GM03348 (cell line): ENCODE measurements at places on chromosomes 11 and 22.
A peak's percentile ranks its signal among the peaks of the same experiment; 100 is the strongest.

DNA sequence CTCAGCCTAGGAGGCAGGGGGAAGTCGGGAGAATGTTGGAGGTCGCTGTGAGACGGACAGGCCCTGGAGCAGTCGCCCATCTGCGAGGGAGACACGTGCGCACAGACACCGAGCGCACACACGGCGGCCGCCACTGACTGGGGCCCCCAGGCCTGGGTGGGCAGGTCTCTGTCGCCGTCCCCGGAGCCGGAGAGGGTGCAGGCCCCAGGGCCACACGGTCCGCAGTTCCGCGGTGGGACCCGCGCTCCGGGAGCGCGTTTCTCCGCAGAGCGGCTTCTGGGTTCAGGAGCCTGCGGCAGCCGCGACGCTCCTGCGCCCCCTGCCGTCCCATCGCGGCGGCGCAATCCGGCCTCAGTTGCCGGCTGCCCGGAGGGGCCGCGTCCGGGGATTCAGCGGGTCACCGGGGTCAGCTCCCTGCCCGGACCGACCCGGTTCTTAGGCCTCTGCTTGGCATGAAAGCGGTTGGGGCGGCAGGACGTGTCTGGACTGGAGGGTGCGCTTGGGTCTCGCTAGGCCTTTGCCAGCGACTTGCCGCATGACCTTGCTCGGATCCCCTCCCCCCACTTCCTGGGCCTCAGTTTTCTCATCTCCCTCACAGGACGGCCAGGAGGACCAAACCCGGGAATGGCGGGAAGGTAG lies 31.2 kb downstream of the PDE2A start:
- DNase-seq: peak; percentile 92

DNA sequence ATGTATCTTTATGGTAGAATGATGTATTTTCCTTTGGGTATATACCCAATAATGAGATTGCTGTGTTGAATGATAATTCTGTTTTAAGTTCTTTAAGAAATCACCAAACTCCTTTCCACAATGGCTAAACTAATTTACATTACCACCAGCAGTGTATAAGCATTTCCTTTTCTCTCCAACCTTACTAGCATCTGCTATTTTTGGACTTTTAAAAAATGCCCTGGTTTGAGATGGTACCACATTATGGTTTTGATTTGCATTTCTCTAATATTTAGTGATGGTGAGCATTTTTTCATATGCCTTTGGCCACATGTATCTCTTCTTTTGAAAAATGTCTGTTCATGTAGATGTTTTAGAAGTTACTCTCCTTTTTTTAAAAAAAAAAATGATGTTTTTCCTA lies 142.0 kb downstream of the METTL15 start:
- DNase-seq: no peak

DNA sequence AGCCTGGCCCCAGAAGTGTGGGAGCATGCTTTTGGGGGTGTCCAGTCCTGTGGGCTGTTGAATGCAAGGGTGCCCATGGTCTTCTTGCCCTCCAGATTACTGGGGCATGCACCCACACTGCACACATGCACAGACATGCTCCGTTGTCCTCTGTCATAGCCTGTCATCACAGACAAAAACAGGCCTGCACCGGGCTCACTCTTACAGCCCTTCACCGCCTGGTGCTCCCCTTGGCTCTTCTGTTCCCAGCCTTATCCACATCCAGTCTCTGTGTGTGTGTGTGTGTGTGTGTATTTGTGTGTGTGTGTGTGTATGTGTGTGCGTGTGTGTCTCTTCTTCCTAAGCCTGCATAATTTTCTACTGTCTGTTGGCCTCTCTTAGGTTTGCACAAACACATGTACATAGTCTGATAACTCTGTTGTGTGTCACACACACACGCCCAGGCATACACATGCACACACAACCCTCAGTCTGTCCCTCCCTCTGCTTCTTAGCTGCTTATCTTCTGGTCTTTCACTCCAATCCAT lies 23.4 kb upstream of the NECTIN1 start:
- DNase-seq: no peak

GRCh38 chr22:29195964-29196666 lies 9.6 kb upstream of the EMID1 start:
- no peak for DNase-seq

GRCh38 chr22:44894782-44895181 lies 115.0 kb downstream of the PHF21B start:
- no peak for DNase-seq

DNA sequence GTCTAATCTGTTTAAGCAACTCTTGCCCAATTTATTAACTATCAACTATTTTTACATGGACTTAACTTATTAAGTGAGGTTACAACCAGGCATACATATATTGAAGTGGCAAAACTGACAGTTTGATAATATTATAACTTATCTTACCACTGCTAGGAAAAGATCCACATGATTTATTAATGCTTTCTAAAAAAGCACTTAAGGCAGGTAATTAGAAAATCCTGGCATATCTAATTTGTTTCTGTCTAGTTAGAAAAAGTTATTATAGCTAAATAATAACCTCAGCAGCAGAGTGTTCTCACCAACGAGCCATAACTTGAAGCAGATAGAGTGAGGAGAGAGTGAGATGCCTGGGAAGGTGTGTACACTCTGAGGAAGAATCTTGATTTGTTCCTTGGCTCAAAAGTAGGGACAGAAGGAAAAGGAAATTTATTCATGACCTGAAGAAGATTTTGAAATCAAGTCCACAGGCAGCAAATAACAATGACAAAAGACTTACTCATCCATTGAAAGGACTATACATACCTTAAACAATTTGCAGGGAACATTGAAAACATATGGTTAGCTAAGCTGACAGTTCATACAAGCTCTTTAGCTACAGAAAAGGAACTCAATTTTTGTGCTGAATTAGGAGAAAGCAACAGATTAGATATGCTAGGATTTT lies 7.1 kb upstream of the MUC15 start:
- DNase-seq: peak; percentile 5

DNA sequence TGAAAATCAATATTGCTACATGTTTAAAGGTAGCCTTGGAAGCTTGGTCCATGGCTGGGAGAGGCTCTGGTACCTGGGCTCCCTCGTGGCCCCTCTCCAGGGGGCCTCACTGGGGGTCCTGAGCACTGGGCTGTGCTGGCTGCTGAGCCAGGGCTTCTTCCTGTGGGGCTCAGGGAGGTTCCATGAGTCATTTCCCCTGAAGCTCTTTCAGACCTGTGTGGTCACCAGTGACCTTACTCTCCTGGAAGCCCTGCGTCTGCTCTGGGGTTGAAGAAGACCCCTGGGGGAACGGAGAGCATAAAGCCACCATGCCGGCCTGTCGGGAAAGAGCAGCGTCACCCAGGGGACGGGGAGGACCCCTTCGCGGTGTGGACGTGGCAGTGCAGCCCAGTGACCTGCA lies 389.0 kb downstream of the TBC1D22A start:
- no peak for DNase-seq

GRCh38 chr22:33918676-33919365 lies 1.5 kb downstream of the LARGE1 start:
- DNase-seq: no peak

- no peak for DNase-seq
Observed at GRCh38 chr11:128527046-128527445, 60.3 kb downstream of the ETS1 start.

DNA sequence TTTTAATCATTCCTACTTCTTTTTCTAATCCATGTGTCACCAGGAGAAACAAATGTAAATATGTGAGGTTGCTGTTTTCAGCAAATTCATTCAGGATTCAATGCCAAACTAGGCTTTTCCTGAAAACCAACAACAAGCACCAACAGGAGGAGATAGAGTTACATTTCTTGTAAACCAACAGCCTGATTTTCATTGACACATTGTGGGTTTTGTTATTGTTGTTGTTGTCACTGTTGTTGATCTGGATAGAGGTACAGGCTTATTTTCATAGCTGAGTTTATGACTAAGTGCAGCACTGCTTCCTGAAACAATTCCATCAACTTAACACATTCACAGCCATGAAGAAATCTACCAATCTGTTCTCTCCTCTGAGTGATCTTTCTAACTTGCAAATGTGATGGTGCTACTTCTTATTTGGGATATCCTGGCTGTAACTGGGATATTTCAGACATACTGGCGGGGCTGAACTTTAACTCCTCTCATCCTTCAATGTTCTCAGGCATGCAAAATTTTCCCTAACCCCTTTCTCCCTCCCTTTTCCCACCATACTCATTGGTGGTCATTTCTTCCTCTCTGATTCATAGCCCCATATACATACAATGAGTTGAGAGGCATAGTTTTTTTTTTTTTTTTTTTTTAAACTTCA lies 65.5 kb downstream of the ME3 start:
- DNase-seq: no peak

DNA sequence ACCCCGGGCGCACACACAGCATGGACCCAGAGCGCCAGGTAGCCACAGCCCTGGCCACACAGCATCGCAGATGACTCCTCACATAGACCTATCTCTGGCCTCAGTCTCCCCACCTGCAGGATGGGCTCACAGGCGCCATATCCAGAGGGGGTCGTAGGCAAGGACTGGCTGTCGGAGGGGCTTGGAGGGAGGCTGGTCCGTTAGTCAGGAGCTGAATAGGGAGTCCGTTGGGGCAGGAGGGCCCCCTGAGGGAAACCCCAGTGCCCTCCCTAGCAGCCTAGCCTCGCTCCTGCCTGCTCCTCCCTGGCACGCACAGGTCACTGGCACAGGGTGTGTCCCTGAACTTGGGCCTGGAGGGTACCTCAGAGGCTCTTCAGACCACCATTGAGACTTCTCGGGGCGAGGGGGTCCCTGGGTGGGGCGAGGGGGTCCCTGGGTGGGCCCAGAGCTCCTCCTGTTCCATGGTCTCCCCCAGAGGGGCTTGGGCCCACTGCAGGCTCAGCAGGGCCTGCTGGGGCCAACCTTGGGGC lies 2.0 kb downstream of the PLXNB2 start:
- no peak for DNase-seq
